Smooth muscle cell of the umbilical artery (primary cell): ENCODE measurements at places on chromosomes 1 and 21. TPM values are rescaled to one million over a fixed set of nuclear protein-coding genes. Genes with fewer than 3 reads are reported as not detected.

Gene LPAR3
- total RNA-seq, result 1.5 and 2.4 TPM in 2 replicates

Gene LCK
- total RNA-seq, result not detected in 2 replicates

Gene B3GALT5
- total RNA-seq, result 0.37 and 0.89 TPM in 2 replicates

Gene JAM2
- total RNA-seq, result 1.5 and 1.9 TPM in 2 replicates

Gene SSU72
- 66.5 and 81.4 TPM in 2 replicates for total RNA-seq

Gene TNN
- 0.05 TPM in 1 of 2 replicates, not detected in the other for total RNA-seq

Gene E2F2
- total RNA-seq, result under 0.01 and 0.46 TPM in 2 replicates

Gene PRKACB
- total RNA-seq, result 26.5 and 31.2 TPM in 2 replicates

Gene OR2L5
- not detected in 2 replicates for total RNA-seq

Gene OR10K2
- not detected in 2 replicates for total RNA-seq

Gene TRIM67
- not detected in 2 replicates for total RNA-seq

Gene SH3GLB1
- 46.0 and 75.7 TPM in 2 replicates for total RNA-seq

Gene ACTL8
- under 0.01 TPM in 1 of 2 replicates, not detected in the other for total RNA-seq

Gene FBLIM1
- total RNA-seq, result 99.2 and 141 TPM in 2 replicates

Gene TFAP2E
- under 0.01 and 0.42 TPM in 2 replicates for total RNA-seq

Gene BCAN
- not detected in 2 replicates for total RNA-seq

Gene TTLL7
- 36.8 and 38.6 TPM in 2 replicates for total RNA-seq

Gene RNF207
- total RNA-seq, result 56.1 and 57.0 TPM in 2 replicates

Gene GJB4
- total RNA-seq, result not detected in 2 replicates

Gene MYOG
- not detected in 2 replicates for total RNA-seq

Gene S100A10
- total RNA-seq, result 37.4 and 94.7 TPM in 2 replicates

Gene NTNG1
- total RNA-seq, result 0.30 and 2.2 TPM in 2 replicates

Gene TDRD10
- not detected in 2 replicates for total RNA-seq

Gene OVAAL
- not detected in 2 replicates for total RNA-seq

Gene STUM
- total RNA-seq, result not detected in 2 replicates

Gene CTSE
- not detected in 2 replicates for total RNA-seq

Gene PPIAL4G
- not detected in 2 replicates for total RNA-seq

Gene PPM1J
- total RNA-seq, result 0.59 and 1.6 TPM in 2 replicates

Gene TSPEAR
- not detected in 2 replicates for total RNA-seq
